Stimulated activated CD8-positive, alpha-beta memory T cell treated with anti-CD3 and anti-CD28 coated beads, Interleukin-7, amount 100 ng/mL, for 4 hours (primary cell): ENCODE measurements at places on chromosomes 11 and 22.

DNA sequence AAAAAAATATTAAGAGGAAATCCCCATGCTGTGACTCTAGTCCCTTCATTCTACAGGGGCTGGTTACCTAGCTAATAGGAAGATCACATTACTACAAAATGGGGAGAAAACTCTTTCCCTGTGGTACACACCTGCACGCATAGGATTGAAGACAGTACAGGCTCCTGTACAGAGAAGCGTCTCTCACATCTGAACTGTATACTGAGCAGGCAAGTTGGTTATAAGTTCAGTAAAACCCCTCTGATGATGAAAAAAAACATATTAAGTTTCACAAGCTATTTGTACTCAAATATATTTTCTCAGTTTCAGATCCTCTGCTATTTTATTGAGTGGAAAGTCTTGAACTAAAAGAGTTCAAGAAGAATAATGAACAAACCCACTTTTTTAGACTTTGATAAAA lies 156.9 kb upstream of the HSD17B12 start:
- no peak for DNase-seq

DNA sequence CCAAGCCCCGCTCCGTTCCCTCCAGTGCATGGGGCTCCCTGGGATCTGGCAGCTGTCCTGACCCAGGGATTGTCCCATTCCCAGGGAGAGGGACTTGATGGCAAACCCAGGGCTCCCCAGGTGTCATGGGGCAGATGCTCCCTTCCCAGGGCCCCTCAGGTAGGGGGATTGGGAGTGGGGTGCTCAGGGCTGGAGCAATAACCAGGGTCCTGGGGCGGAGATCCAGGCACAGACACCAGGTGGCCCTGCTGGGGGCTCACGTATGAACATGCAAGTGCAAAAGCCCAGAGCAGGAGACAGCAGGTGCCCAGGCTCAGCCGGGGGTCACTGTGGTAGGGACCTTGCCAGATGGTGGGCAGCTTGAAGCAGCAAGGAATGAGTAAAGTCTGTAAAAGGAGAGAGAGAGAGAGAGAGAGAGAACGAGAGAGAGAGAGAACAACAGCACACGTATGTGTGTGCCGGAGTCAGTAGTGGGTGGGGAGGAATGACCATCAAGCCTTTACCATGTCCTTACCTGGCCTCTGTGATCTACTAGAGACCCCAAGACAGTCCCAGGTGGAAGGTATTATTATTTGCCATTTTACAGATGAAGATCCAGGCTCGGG lies 19.3 kb upstream of the MPPED1 start:
- no peak for DNase-seq

DNA sequence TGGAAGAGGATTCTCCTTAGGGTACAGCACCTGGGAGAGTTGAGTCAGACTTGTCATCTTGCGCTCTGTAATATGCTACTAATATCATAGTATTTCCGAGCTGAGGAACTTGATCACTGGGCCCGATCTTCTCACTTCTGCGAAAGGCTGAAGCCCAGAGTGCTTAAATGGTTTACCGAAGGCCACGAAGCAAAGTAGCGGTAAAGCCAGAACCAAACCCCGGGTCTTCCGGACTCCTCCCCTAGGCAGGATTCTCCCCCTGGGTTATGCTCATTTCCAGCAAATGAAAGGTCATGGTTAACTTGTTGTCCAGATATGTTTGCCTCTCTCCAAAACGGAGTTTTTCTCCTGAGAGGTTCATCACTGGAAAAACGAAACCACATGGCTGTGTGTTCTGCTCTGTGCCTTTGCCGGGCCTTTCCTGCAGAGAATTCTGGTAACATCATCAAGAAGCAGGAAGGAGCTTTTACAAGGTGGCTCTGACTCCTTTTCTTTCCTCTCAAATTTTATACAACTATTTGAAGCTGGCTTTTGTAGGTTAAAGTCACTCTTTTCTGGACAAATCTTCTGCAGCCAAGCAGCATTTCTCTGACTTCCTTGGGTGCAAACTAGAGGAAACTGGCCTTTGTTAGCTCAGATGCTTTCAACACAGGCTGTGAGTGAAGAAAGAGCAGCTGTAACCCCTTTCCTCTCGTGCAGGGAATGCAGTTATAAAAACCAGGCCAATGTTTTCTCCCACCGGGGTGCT lies 35.5 kb downstream of the UBASH3B start:
- DNase-seq = no peak

DNA sequence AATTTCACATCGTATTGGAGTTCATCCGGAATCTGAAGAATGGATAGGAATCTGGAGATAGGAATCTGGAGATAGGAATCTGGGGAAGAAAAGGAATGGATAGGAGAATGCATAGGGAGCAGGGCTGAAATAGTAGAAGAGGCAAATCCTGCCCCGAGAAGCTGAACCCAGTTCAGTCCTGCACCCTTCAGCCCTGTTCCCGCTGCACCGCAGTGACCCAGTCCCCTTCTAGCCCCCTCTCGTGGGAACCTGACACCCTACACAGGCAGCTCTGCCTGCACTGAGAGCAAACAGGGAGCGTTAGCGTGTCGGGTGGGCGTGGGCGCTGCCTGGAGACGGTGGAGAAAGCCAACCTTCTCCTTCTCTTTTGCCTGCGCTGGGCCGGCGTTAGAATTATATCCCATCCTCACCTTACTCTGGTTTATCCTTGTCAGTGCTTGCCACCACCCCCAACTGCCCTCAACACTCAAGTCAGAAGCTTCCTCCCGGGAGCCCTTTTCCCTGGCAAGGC lies 1.0 kb upstream of the CCKBR start:
- no peak for DNase-seq

DNA sequence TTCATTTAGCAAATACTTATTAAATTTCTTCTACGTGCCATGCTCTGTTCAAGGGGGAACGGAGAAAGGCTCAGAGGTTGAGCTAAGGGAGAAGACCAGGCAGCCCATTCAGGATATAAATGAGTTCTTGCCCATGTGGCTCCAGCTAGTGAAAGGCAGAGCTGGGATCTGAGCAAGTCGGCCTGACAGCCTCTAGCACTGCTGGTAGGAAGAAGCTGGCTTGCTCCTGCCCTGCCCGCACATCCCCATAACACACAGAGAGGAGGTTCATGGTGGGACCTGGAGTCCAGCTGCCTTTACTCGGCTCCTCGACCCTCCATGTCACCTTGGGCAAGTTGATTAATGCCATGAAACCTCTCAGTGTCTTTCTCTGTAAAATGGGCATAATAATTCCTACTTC lies 2.0 kb downstream of the SLC15A3 start:
- DNase-seq = no peak

GRCh38 chr22:19728836-19729235 lies 5.5 kb downstream of the GP1BB start:
- DNase-seq = no peak

GRCh38 chr11:2787816-2788167 lies 88.0 kb upstream of the KCNQ1OT1 start:
- DNase-seq = no peak

DNA sequence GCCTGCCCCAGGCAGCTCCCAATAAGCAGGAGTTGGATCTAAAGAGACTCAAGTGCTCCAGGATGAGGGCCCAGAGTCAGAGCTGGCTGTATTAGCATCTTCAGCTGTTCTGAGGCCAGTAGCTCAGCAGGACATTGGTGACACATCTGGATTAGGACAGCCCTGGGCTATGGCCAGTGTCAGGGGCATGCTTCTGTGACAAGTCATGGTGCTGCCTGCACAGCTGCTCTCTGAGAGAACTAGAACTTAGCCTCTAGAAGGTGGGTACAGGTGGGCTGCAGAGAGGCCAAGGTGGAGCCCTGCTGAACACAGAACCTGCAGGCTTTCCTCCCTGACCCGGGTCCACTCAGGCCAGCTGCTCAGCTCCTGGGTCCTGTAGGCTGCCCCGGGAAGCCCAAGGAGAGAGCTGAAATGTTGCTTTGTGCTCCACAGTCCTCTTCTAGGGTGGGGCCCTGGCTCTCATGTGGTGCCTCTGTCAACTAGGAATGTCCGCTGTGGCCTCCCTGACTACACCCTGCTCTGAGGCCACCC lies 426.9 kb downstream of the SOX6 start:
- no peak for DNase-seq

DNA sequence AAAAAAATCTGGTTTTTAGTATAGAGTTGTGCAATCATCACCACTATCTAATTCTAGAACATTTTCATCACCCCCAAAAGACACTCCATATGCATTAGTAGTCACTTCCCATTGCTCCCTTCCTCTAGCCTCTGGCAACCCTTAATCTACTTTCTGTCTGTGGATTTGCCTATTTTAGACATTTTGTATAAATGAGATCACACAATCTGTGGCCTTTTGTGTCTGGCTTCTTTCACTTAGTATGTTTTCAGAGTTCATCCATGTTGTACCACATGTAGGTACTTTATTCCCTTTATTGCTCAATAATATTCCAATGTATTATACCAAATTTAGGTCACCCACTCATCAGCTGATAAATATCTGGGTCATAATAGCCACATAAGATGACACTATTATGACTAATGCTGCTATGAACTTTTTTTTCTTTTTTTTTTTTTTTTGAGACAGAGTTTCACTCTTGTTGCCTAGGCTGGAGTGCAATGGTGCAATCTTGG lies 67.5 kb upstream of the SCUBE2 start:
- no peak for DNase-seq

GRCh38 chr11:110435780-110436717 lies 6.3 kb downstream of the FDX1 start:
- DNase-seq = no peak

DNA sequence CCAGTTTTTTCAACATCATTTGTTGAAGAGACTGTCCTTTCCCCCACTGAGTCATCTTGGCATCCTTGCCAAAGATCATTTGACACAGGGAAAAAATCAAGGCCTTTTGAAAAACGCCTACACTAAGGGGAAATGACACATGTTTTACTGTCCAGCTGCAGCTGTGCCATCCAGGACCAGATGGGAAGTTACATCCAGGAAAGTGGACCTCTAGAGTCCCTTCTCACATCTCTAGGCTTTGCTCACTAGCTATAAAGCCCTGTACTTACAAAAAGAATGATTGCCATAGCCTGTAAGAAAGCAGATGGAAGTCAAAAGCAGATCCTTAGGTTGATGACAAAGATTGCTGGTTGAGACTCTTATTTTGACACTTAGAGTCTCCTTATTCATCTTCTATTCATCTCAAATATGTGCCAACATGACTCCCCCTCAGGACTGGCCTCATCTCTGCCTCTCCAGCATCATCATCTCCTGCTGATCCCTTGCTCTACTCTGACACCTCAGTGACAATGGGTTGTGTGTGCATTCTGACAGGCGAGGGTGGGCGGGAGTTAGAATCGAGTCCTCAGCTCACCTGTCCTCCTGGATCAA lies 22.8 kb downstream of the OSBP2 start:
- DNase-seq = no peak

- no peak for DNase-seq
These were observed 91.8 kb downstream of the APIP start for GRCh38 chr11:34824425-34824824.

DNA sequence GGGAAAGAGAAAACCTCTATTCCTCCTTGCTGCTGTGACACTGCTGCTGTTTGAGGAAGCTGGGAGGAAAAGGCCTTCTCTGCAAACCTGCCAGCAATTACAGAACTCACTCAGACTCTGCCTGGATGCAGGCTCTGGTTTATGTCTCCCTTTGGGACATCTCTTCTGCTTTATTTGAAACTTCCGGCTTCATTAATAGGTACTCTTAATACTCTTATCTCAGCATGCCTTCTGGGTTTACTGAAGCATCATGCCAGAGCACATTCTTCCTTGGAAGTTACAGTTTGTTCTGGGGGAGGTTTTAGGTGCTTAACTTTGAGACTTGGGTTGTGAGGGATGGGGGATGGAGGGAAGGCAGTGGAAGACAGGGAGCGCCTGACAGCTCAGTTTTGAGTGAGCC lies 79.9 kb downstream of the NAV2 start:
- DNase-seq = no peak

GRCh38 chr11:2933375-2934020 lies 4.3 kb upstream of the PHLDA2 start:
- DNase-seq = no peak

GRCh38 chr22:22916952-22917290 lies 29.3 kb downstream of the IGLL5 start:
- no peak for DNase-seq

DNA sequence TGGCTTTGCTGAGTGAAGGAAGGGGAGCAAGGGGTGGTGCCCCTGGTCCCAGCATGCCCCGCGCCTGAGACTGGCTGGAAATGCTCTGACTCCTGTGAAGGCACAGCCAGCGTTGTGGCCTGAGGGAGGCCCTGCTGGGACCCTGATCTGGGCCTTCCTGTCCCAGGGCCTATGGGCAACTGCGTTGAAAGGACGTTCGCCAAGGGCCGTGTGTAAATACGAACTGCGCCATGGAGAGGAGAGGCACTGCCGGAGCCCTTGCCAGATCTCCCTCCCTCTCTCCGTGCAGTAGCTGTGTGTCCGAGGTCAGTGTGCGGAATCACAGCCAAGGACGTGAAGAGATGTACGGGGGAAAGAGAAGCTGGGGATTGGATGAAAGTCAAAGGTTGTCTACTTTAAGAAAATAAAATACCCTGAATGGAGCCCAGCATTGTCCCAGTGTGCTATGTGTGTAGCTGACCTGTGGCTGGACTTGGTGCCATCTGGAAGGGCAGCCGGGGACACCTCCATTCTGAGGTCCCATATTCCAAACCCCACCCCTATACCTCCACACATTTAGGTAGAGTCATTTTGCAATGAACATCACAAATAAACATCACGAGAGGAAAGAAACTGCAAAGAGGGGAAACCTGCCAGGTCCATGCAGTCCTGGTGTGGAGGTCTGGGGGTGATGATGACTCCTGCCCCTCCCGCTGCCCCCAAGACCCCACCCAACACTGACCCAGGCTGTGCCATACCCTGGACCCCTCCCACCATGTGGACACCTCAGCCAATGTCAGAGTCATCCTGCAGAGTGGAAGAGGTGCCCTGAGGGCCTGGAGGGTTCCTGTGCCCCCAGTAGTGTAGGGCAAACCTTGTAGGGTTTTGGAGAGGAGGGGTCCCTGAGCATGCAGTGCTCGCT lies 16.9 kb downstream of the RSPH14 start:
- no peak for DNase-seq
